ENCODE measurements at places on chromosomes 11 and 22.
A peak's percentile ranks its signal among the peaks of the same experiment; 100 is the strongest.

DNA sequence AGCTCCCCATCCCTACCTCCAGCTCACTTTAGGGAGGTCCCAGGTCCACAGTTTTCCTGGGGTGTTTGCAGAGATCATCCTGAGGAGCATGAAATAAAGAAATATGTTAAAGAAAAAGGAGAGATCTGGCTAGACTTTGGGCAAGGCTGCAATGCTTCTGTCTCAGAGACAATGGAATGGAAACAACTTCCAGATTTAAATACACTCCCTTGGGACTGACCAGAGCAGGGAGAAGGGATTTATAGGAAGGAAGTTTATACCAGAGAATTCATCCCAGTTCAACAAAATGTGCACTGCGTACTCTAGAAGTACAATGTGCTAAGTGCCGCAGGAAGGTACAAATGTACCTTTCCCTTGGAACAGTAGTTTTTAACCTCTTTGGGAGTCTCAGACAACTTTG lies 40.4 kb downstream of the ETS1 start:
- no peak for DNase-seq

- DNase-seq = no peak
Observed at GRCh38 chr22:42313804-42314581, 43.5 kb upstream of the TCF20 start.

DNA sequence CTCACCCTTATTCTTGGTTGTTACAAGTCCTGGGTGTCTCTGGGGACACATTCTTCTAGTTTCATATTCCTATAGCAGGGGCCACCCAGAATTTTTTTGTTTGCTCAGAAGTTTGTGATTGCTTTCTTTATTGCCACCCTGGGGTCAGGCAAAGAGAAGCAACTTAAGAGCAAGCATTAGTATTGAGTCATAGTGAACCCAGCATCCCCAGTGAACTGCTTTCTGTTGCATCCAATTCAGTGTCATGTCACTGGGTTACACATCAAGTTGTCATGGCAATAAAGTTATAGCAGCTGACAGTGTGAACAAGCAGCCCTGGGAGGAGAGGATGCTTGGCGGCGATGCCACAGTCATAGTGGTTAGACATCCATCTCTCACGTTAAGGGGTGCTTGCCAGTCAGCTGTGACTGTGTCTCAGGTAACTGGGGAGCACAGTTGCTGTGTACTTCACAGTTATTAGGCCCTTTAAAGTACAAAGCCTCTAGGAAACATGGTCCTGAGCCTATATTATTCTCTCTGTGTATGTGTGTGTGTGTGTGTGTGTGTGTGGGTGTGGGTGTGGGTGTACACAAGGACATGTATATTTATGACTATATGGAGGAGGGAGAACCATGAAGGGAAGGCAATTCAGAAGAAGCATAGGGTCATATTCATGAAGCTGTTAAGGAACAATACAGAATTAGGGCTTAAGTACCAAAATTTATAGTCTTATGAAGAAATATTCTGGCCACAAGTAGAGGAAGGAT lies 52.5 kb downstream of the TRIM44 start:
- DNase-seq = no peak

DNA sequence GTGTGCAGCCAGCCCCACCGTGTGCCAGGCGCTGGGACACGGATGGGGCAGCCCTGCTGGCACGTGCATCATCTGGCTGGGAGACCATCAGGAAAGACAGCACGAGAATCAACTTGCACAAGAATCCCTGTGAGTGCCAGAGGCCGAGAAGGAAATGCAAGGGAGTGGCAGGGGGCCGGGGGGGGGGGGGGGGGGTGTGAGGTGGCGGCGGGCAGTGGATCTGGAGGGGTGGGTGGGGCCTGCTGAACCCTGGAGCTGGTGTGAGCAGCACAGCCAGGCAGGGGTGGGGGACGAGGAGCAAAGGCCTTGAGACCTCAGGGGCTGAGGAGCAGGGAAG lies 14.0 kb upstream of the FLRT1 start:
- DNase-seq = no peak

- no peak for DNase-seq
Observed at GRCh38 chr22:44628835-44629234, 73.2 kb upstream of the PRR5 start.

- DNase-seq = no peak
Observed at GRCh38 chr22:44906999-44907644, 102.7 kb downstream of the PHF21B start.

- no peak for DNase-seq
Observed at GRCh38 chr11:126415128-126415527, 59.6 kb downstream of the ST3GAL4 start.

GRCh38 chr11:34620202-34620601 lies 691 bp upstream of the EHF start:
- DNase-seq = no peak

DNA sequence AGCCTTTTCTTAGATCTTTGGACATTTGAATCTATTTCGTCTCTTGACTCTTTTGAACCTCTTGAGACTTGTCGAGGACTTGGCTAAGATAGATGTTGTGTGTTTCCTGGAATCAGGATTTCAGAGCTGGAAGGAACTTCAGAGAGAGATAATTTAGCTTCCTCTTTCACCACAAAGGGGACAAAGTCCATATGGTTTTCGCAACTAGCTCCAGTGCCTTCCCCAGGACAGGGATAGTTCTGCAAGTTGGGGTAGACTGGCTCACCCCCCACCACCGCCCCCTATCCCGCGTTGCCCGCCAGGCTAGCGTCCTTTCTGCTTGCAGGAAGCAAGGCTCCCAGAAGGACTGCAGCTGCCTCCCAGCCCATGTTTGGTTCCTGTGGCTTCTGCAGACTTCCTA lies 75.7 kb upstream of the MYO18B start:
- peak; percentile 51 for DNase-seq
